ENCODE measurements at places on chromosomes 3 and 15. TPM values are rescaled to one million over a fixed set of nuclear protein-coding genes. Genes with fewer than 3 reads are reported as not detected.

AMT gene
- total RNA-seq: 11.0 TPM

CAV3 gene
- total RNA-seq: not detected

PRKCI gene
- 45.1 TPM for total RNA-seq

DNA sequence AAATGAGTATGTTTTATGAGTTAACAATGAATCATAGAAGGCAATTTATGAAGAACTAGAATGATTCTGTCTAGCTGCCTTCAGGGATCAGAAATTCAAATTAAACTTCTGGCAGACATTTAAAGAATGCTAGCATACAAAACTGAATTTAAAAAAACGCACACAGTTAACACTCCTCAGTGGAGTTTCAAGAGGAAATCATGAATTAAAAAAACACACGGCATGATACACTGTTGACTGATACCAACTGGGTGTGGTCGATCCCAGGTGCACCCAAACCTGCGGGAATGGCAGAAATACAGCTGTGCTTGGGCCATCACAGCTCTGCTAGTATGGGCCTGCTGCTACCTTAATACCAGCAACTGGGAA lies 526.0 kb downstream of the FOXP1 start:
- DNase-seq: no peak

DNA sequence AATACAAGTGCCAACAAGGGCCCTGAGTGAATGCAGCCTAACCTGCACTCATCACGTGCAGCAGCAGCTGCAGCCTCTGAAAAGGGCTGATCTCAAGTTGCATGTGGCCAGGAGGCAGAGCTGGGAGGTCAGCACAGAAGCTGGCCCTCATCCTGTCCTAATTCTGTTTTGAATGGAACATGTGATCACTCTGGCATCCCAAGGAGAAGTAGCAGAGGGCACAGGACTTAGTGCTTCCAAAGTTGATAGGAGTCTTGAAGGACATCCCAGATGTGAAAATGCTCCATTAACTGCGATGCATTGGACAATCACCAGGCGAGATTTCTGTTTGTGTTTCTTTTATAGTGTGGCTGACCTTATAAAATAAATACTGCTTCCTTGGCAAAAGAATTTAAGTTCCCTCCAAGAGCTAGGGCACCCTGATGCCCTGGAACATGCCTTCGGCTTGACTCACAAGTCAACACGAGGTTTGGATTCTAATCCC lies 31.6 kb upstream of the STAG1 start:
- no peak for DNase-seq

DNA sequence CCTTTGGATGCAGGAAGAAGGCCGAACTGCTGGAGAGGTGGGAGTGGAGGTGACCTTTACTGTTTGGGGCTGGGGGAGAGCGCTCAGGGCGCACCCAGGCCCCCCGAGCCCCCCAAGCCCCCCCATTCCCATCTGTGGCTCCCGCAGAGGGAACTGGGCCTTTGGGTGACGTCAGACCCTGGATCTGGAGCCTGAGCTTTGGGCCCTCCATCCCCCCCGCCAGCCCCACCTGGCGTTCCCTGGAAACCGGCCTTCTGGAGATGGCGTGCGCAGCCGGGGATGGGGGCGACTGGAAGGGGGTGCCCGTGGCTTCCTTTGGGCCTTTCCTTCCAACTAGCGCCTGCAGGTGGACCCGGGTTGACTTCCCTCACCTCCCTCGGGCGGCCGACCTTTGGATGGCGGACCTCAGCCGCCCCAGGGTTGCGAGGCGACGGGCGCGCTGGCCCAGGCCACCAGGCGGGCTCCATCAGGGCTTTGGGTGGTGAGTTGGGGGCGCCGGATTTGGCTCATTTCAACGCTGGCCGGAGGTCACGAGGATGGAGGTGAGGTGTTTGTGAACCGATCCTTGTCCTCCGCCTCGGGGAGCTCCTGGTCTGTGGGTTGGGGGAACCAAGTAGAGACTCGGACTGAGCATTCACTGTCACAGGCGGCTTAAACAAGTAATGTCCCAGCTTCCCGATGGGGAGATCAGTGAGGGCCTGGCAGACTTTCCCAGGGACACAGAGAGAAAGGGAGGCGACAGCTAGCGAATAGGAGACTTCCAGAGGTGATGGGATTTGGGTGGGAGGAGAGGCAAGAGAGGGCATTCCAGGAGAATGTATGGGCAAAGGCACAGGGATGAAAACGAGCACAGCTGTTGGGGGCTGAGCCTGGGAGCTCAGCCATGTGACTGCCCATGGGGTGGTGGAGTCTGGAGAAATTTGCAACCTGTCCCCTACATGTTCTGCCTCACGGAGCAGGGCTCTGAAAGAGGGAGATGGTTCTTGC lies 709 bp downstream of the SCAMP5 start:
- DNase-seq: peak; percentile 85

DNA sequence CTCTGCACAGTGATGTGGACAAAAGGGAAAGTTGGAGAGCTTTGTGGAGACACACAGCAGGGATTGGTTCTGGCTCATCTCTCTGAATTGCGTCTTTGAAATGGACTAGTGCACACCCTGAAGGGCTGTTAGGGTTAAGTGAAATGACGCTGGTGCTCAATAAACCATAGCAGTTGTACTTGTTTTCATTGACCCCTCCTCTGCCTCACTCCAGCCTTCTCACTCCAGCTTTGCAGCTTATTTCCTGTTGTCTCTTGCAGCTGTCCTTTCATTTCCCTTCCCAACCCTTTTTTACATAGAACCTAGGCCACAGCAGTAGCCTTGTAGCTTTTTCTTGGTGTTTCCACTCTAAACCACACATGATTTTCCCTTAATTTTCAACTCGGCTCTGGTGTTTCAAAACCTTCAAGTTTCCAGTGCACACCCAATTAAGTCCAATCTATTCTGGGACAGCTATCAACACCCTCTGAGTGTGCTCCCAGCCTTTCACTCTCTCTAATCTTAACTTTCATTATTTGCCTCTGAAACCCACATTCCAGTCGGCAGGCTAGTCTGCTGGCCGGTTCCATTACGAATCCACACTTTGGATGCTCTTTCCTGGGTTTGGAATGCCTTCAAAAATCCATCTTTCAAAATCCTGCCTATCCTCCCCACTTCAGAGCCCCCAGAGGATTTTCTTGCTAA lies 6.4 kb downstream of the C3orf52 start:
- DNase-seq: no peak

DNA sequence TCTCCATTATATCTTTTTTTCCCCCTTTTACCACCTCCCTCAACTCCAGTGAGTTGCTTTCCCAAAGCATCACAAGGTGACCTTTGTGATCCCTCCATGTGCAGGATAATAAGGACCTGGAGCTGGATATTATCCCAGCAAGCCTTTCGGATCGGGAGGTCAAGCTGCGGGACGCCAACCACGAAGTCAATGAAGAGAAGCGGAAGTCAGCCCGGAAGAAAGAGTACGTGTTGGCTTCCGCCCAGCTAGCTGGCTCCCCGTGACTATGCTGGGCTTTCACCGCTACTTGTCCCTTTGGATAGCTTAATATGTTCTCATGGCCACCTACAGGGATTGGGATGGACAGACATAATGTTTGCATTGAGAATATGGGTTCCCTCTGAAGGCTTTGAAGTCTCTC lies 273.7 kb upstream of the UMPS start:
- DNase-seq: no peak

GRCh38 chr3:65402597-65402996 lies 636.1 kb downstream of the MAGI1 start:
- DNase-seq: peak; percentile 77

DNA sequence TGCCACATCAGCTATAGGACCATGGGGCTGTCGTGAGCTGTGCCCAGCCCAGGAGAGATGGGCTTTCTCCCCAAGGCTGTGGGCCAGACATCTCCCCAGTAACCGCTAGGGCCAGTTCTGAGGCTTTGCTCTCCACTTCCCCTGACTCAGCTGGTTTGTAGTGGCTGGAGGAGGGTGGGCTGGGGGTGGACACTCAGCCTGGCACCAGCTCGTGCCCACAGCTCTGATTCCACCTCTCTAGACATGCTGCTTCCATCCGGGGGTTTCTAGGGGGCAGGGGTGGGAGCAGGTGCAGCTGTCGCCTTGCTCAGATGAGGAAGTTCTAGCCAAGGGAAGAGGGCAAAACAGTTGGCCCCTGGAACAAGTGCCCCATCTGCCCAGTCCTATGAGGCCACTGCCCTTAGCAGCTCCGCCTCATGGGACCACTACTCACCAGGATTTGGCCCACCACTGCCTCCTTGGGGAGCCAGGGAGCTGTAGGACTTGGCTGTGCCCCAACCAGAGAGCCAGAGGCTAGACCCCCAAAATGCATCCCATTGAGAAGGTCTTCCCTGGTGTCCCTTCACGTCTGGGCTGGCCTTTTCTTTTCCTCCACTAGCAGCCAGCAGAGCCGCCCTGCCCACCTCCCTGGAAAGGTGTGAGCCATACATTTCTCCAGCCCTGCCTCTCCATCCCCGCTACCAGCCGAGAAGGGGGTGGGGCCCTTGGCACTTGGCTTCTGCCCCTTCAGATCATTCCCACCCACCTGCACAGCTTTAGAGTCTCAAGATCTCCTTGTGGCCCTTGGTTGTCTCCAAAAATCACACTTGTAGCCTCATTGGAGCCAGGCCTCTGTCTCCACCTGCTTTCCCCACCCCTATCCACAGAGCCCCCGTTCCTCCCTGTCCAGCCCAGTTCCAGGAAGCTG lies 9.9 kb downstream of the GLYCTK start:
- DNase-seq: no peak

GRCh38 chr3:191695815-191696153 lies 234.8 kb downstream of the PYDC2 start:
- DNase-seq: no peak

DNA sequence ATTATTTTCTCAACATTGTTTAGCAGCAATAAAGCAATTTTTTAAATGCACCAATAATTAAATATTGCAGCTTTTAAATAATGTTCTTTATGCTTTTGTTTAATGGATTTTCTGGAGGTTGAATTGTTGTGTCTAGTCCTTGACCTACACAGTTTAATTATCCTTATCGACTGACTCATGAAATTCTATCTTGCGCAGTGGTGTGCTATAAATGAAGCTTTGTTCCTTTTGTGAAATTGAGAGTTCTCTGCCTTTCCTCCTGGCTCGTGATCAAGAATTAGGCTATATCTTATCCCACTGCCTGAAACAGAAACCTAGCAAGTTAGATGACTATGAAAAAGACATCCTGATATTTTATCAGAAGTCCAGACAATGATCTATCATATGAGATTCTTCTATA lies 37.0 kb upstream of the PIK3R4 start:
- DNase-seq: no peak

DNA sequence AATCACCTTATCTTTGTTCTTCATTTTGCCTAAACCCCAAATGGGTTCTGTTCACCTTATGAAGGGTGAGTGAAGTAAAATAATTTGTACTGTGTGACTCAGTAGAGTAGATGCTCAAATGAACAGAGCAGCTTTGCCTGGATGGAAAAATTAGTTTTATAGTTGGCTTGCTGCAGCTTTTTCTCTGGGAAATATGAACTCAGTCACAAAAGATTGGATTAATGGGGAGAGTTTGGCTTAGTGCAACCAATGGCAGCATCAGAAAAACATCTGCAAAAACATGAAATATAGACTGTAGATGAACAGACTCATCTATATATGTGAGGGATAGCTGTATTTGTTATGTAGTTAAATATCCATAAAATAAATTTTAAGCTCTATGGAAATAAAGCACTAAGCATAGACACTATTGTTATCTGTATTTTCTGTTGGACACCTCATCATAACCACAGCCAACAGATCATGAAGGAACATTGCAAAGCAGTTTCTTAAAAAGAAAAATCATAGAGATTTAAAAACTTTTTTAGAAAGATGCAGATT lies 181.3 kb downstream of the ECT2 start:
- no peak for DNase-seq

DNA sequence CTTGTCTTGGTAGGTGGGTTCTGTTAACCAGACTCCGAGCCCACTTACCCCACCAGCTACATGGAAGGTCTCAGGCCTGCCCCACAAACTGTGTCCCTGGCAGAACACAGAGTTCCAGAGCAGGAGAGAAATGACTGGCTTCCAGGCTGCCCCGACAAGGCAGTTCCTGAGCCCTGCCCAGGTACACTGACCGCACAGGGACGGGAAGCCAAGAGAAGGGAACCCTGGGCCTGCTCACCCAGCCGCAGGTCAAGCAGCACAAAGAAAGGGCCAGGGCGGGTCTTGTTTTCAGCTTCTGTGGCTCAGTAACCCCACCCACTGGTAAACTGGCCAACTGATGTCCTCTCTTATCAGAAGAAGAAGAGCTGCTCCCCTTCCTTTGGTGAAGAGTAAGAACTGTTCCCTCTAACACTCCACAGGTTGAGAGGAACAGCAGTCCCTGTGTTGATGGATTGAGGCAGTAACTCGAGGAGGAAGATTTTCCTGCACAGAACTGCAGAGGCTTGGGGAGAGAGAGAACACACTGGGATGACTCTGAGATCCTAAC lies 68.4 kb downstream of the CRTC3 start:
- DNase-seq: no peak

- no peak for DNase-seq
These were observed 75.6 kb upstream of the SLC2A2 start for GRCh38 chr3:171101982-171102641.

GRCh38 chr3:66671291-66671690 lies 170.5 kb upstream of the LRIG1 start:
- no peak for DNase-seq

GRCh38 chr15:34653992-34654391 lies 70.5 kb upstream of the GOLGA8B start:
- no peak for DNase-seq

DNA sequence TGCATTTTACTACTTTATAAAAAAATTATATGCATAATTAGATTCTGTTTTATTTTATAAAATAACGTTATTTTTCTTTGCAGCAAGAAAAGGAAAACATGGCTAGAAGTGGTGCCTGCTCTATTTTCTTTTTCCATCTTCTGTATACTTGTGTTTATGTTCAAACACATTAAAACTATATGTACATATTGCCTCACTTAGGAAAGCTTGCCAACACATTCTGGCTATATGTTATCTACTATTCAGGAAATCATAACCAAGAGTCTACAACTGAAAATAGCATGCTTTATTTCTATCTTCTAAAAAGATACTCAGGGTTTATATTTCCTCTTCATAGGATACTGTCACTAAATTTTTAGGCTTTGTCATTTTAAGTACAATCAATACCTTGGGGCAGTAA lies 90.2 kb upstream of the KCNMB2 start:
- DNase-seq: no peak

- peak; percentile 38 for DNase-seq
These were observed 583.9 kb downstream of the NTRK3 start for GRCh38 chr15:87672309-87673288.

DNA sequence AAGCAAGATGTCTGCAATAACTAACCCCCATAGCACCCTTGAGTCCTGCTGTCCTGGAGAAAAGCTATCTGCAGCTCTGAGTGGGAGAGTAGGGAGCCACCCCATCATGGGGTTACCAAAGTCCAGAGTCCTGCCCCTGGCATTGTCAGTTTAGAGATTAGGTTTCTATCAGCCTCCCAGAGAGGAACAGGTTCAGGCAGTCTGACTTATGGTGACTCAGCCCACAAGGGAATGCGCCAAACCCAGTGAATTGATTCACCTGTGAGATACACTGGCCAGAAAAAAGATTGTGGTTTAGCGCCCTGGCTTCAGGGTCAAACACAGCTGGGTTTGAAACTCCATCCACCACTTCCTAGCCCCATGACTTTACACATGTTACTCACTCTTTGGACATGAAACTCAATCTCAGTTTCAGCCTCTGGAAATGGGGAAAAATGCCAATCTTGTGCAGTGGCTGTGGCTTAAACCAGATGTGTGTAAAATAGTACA lies 263.6 kb upstream of the HES1 start:
- no peak for DNase-seq

Data from dorsolateral prefrontal cortex (tissue), 122 donors.